ENCODE measurements at places on chromosomes 12 and 14.

GRCh38 chr12:126776026-126776655 lies 1490.8 kb upstream of the TMEM132C start:
- no peak for DNase-seq

GRCh38 chr12:90036637-90037036 lies 328.0 kb upstream of the ATP2B1 start:
- peak; percentile 28 for DNase-seq

- DNase-seq, result no peak
These were observed 77.4 kb upstream of the SLC8A3 start for GRCh38 chr14:70266157-70266556.

GRCh38 chr14:100617410-100618317 lies 30.4 kb upstream of the BEGAIN start:
- no peak for DNase-seq

DNA sequence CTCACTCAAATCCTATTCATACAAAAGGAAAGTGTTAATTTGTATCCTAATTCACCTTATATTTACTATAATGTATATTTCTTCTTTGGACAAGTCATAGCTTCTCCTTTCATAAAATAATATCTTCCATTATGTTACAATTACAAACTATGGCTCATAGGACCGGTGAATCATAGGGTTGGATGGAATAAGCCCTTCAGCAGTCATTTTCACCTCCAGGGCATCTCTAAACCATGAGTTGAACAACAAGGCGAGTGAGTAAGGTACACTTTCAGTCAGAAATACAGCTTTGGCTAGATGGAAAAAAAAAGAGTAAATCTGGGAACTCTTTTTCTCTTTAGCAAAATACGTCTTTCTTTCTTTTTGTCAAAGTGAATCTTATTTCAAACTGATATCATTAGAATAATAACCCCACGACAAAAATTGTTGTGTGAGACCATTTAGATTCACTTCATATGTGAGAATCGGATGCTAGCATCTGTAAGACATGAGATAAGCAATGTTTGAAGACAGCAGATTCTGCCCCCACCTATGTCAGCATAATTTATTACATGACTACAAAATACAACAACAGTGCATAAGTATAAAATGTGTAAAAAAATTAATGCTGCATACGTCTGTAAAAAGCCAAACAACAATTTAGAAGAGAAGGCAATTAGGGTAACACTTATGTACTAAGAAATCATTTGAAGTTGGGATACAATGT lies 184.4 kb upstream of the SLC38A2 start:
- DNase-seq, result peak; percentile 71

DNA sequence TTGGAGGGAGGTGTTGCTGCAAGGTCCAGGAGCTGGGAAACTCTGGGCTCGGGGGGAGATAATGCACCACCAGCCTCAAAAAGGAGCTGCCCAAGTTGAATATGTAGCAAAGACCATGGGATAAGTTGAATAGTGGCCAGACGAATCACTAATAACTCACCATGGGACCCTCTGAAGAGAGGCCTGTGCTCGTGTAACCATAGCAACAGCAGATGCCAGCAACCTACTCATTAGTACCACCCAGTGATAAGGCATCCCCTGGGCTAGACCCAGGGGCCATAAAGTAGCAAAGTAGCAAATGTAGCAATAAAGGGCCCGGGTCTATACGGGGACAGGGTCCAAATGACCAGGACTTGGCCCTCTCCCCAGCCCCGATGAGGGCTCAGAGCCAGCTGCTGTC lies 328.0 kb downstream of the DPF3 start:
- no peak for DNase-seq

DNA sequence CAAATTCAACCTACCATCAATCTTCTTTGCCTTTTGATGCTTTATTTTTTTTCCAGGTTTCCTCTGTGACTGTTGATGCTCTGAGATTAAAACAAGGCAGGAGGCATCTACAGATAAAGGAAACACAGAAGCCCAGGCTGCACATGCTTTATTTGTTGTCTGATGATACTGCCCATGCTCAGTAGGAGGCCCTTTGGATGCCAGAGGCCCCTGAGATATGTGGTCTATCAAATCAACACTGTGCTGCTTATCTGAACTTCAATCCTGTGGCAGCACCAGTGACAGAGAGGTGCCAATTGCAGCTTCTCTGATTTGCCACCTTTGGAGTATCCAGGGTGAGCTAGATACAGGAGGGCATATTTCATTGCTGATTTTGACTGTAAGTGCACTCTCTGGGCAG lies 571.3 kb upstream of the TBX3 start:
- DNase-seq, result no peak

DNA sequence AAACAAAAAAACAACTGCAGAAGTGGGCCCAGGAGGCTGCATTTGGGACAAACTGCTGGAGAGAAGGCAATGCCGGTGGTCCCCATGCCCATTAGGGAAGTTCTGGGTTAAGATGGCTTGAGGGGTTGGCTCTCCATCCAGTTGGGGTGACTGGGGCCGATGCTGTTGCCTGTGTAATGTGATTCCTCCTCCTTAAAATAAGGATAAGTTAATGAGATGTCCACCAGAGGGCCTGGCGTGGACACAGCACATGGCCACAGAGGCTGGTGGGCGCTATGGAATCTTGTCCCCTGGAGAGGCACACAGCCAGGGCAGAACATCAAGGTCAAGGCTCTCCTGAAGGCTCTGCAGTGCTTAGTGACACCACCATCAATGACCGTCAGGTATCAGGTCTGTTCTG lies 1.0 kb upstream of the TESC start:
- peak; percentile 13 for DNase-seq

- DNase-seq, result peak; percentile 63
These were observed 190.2 kb upstream of the SLC38A2 start for GRCh38 chr12:46562625-46563225.

DNA sequence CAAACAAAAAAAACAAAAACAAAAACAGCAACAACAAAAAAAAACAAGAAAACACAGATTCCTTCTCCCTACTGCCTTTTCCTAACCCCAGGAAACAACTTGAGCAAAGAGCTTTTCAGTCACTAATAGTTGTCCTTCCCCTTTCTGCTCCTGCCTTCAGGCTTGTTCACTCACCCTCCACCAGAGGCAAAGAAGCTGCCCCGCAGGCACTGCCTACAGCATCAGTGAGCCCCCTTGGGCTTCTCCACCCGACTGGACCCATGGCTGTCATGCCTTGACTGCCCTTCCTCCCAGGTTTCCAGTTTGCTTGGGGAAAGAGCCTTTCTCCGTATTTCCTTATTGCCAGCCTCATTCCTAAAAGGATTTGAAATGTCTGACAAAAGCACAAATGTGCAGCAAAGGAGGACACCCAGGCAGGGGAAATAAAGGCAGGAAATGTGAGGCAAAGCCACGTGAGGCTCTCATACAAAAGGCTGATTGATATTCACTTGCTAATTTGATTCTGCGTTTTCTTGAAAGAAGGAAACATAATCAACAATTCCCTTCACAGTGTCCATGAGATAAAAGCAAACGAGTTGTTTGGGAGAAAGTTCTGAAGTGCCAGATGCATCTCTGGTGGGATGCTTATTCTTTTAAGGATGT lies 85.7 kb downstream of the GPATCH2L start:
- DNase-seq, result no peak

GRCh38 chr14:58571769-58572472 lies 65.8 kb upstream of the DACT1 start:
- peak; percentile 36 for DNase-seq

GRCh38 chr14:100608586-100609330 lies 21.5 kb upstream of the BEGAIN start:
- DNase-seq, result no peak

DNA sequence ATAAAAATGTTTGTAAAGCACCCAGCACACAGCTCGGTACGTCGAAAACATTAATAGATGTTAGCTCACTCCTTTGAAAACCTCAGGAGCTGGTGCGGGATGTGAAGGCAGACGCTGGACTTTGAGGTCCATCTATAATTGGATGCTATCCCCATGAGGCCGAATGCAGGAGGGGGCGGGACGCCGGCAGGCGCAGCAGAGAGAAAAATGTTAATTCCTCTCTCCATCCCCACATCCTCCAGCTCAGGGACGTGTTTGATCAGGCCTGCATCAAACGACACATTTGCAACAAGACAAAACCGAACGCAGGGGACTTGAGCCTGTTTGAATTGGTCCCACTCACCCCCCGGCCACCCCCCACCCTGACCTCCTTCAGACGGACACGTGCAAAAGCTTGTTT lies 231.0 kb downstream of the RBM19 start:
- DNase-seq, result no peak

- DNase-seq, result no peak
These were observed 388.3 kb upstream of the GARIN6 start for GRCh38 chr12:99259040-99259934.

DNA sequence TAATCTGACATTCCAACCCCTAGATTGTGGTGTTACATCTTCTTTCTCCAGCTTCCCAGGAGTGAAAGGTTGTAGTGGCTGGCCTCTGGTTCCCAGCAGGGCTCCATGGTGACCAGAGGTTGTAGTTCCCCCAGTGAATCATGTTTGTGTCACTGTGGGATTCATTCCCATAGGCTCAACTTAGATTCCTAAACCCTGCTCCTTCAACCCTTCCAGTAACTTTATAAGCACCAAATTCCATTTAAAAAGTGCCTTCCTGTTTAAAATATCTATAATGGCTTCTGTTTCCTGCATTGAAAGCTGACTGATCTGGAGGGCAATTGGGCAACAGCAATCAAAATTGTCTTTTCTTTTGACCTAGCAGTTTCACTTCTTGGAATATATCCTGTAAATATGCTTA lies 40.5 kb upstream of the TBC1D15 start:
- DNase-seq, result peak; percentile 12

GRCh38 chr12:54220092-54220557 lies 31.3 kb upstream of the SMUG1 start:
- peak; percentile 84 for DNase-seq

DNA sequence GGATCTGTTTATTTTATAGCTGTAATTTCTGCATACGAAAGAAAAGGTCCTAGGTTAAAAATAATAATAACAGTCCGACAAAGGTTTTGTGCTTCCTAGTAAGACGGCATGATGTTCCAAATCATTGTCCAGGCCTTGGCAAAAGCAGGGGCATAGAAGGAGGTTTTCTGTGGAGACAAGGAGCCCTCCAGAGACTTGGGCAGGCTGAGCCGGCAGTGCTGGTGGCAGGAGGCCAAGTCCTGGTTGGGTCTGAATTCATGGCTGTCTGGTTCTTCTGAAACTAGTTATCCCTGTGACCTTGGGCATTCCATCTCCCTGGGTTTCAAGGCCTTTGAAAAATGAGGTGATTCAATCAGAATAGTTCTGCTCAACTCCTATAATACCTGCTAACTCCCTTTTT lies 44.0 kb downstream of the KCNK13 start:
- DNase-seq, result no peak

- no peak for DNase-seq
These were observed 17.1 kb downstream of the PAPLN start for GRCh38 chr14:73254247-73255004.

GRCh38 chr14:81157431-81157830 lies 63.3 kb downstream of the GTF2A1 start:
- no peak for DNase-seq

DNA sequence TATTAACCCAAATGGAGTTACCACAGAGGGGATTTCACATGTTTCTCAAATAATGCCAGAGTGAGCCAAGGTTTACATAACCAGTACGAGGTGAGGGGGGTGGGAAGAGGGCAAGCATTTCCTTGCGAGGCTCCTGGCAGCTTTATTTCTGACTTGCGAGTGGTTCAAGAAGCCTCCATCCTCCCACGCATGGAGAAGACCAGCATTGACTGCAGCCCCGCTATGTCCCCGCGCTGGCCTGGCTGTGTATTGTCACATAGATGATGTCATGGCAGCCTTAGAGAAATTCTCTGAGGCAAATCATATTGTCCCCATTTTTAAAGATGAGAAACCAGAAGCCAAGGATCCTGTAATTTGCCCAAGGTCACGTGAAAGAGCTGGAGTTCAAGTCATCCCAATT lies 188.2 kb downstream of the CACNA1C start:
- no peak for DNase-seq

DNA sequence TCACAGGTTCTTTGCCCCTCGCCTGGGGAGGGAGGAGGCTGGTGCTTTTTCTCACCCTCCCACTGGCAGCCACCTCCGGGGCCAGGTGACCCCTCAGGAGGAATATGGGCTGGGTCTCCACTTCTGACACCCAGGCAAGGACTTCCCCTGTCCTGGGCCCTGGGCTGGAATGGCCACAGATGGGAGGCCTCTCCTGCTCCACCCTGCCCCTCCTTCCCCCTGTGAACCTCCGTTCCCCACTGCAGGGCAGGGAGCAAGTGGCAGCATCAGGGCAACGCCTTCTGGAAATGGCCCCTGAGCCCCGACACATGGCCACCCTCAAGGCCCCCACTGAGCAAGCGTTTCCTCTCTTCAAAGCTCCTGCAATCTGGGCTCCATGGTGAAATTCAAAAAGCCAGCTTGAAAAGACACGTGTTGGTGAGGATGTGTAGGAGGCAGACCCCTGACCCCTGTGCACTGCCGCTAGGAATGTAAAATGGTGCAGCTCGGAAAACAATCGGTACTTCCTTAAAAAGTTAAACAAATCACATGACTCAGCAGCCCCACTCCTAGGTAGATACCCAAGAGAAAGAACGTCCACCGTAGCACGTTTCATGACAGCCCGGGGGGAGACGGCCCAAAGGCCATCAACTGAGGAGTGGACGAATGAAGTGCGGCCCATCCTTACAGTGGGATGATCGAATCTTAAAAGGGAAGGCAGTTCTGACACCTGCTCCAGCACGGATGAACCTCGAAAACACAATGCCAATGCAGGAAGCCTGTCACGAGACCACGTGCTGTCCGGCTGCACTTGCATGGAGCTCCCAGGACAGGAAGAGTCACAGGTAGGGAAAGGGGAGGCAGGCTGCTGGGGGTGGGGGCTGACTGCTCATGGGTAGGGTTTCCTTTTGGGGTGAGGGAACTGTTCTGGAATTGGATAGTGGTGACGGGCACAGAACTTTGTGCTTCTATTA lies 11.5 kb downstream of the XRCC3 start:
- DNase-seq, result no peak

DNA sequence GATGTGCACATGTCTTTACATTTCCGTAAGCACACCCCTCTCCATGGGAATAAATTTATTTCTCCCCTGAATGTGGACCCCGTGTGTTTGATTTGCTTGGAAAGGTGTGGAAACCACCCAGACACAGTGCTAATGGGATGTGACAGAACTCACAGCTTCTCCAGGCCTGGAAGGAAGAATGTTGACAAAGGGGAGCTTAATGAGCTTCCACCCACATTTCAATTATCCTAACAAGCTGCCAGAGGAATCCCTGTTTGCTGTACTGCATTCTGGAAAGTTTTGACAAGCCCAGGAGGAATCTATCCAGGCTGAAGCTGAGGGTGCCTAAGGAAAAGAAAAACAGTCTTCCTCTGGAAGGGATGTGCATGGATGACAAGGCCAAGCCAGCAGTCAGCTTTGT lies 51.2 kb upstream of the CCDC60 start:
- no peak for DNase-seq

DNA sequence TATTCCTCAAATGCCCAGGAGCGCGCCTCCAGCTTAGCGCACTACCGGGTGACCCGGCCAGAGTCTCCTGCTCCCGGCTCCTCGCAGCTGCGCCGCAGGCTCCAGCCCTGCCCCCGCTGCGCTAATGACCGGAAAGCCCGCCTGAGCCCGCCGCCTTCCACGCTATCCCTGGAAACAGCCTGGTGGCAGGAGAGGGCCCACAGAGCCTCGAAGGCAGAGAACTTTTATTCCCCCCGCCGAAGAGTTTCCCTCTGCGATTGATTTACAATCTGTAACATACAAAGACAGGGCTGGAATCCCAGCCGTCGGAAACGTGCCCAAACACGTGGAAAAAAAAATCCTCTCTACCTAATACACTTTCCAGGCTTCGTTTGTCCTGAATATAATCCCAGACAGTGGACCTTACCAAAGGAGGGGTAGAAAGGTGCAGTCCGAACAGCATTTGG lies 1.5 kb downstream of the COL2A1 start:
- peak; percentile 57 for DNase-seq
